ENCODE measurements at places on chromosomes 7 and 10.

DNA sequence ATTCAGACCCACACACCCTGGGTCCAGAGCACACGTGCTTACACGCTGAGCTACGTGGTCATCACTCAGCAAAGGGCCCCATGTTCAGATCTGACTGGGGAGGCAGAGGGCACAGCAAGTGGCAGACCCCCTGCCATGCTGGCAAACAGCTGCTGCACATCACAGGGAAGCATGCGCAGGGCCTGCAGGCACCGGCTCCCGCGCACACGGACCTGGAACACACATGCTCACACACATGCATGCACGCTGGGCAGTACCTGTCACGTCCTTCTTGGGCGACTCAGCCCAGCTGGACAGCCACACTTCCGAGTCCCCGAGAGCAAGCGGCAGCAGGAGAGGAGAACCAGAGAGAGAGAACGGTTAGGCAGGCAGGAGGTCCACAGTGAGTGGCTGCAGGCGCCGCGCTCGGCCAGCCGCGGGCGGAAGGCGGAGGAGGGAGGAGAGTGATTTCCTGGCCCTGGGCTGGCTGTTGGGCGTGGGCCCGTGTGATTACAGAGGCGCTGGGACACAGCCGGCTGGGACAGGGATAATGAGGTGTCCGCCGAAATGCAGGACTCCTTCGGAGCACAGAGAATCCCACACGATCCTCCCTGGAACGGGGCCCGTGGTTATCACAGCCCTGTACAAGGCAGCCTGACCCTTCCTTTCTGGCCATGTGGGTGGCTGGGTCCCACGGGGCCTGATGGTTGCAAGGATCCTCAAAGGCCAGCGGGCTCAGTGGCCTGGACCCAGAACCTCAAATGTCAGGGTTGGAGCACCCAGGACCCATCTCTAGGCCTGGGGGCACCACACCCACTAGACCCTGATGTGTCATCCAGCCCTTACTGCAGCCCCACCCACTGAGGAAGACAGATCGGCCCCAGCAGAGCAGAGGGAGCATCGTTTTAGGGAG is 175.1 kb downstream of the NEURL1 start:
- DNase-seq = no peak

DNA sequence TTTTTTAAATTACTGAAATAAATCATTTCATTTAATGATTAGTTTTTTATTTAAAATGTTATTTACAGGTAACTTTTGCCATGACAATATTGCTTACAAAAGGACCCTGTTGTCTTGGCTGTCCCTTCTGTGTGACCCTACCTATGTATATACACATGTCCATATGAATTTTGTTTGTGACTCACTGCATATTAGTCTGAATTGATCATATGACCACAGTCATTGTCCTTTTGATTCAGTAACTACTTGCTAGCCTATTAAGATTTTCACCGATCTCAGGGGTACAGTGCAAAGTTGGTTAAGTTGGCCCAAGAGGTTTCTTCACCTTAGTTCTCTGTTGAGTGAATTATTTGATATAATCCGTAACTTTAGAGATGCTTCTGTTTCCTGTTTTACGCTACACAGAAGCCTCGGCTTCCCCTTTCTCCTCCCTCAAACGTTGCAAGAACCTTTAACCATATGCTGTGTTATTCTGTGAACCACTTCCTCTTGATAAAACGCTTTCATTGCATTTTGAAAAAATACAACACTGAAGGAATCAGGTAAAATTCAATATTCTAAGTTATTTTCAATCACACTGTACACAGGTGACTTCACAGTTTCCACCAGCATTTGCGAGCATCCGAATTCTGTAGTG is 43.9 kb downstream of the APBB1IP start:
- DNase-seq = no peak

DNA sequence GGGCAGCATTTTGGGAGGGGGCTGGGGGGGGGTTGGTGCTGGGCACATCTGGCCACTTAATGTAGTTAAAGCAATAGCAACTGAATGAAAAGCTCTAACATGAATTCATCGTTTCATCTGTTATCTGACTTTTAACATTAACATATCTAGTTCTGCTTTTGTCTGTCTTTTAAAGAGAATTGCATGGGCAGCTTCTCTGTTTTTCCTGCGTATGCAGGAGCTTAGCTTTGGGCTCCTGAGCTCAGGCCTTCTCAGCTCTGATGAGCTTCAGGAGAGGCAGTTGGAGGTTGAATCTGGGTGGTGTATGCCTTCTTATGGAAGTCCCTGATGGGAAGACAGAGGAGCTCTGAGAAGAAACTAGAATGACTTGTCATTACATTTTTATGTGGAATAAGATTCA is 58.4 kb downstream of the DNAJB6 start:
- no peak for DNase-seq

GRCh38 chr7:141053626-141054025 is 20.2 kb upstream of the TMEM178B start:
- no peak for DNase-seq

DNA sequence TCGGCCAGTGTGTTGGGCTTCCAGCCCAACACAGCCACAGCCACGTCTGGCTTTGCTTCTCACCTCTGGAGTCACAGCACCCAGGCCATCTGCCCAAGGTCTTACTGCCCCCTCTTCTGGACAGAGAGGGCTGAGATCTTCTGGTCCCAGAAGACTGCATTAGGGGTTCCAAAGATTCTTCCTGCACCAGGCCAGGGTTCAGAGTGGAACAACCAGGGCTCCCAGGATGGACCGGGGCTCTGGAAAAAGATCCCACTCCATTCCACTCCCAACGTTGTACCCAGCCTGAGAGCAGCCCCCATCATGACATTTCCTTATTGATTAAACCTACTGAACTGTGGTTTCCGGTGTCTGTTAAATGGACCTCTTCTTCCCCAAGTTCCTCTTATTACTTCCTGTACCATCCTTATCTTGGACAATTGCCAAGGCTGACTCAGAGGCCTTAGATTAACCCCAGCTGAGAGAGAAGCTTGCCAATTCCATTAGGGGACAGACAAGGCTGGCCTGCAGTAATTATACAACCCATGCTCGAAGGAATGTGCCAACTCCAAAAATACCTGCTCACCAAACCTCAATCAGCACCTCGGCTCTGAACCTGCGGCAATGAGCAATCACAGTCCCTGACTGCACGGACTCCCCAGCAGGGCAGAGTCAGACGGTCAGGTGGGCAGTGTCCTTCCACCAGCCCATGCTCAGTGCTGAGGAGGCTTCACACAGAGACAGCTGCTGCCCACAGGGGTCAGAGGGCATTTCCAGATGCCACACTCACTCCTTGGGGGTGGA is 47.9 kb upstream of the NPFFR1 start:
- DNase-seq = no peak

- no peak for DNase-seq
Measured at GRCh38 chr7:2474224-2474623, 2.0 kb downstream of the GRIFIN start.

DNA sequence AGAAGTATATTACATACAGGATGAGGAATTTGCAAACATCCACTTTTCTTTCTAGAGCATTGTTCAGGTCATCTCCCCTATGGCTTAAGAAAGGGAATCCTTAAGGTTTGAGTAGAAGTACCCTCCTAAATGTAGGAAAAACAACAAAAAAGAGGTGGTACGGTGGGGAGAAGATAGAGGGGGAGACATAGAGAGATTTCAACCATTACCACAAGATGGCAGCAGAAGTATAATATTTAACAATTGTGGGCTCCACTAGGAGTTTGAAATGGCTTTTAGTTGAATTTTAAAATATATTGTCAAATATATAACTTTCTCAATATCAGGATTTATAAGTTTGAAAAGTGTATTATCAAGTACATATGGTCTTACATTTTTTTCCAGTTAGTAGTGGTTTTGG is 72.7 kb upstream of the PRKG1 start:
- DNase-seq = no peak

- no peak for DNase-seq
Measured at GRCh38 chr10:103637927-103638557, 144.5 kb downstream of the NEURL1 start.

DNA sequence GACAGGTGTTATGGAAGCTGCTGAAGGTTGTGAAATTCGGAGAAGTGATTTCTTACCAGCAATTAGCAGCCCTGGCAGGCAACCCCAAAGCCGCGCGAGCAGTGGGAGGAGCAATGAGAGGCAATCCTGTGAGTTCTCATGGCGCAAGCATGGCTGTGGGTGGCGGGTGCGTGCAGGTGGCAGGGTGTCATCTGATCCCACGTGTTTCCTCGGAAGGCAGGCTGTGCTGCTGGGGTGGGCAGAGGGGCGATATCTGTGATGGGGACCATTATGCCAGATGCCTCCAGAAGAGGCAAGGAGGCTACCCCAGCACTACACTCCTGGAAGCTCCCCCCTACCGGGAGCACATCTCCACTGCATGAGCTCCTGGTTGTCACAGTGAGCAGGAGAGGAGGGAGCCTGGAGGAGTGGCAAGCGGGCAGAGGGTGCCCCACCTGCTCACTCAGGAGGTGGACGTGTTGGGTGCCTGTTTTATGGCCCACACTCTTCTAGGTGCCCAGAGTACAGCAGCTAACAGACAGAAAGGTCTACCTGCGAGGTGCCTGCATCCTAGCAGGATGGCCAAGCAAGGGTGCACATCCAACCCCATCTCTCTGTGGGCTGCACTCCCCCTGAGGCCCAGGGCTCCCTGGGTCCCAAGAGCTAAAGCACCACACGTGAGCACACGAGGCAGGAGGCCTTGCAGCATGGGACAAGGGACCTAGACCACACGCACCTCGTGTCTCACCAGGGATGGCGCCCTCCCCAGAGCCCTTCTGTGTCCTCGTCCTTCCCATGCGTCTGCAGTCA is 204.7 kb downstream of the EBF3 start:
- no peak for DNase-seq

- no peak for DNase-seq
Measured at GRCh38 chr7:38825721-38826440, 83.1 kb downstream of the VPS41 start.

- DNase-seq = no peak
Measured at GRCh38 chr7:31948029-31948428, 122.2 kb downstream of the PDE1C start.

GRCh38 chr10:21512573-21513404 is 12.7 kb downstream of the SKIDA1 start:
- DNase-seq = no peak

DNA sequence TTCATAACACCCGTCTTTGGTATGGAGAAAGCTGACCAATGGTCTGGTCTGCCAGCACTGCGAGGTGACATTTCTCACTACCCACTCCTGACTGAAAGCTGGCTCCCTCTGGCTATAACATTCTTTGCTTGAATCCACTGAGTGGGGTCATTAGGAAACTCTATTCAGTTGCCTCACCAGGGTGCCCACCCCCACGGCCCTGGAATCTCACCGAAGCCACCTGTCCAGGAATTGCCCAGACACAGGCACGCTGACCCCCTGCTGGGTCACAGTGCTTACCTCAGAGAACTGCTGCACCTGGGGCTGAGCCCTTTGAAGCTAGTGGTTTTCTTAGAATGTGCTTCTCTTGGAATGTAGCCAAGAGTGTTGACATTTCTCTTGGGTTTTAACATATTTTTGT is 28.6 kb downstream of the HECW1 start:
- no peak for DNase-seq

DNA sequence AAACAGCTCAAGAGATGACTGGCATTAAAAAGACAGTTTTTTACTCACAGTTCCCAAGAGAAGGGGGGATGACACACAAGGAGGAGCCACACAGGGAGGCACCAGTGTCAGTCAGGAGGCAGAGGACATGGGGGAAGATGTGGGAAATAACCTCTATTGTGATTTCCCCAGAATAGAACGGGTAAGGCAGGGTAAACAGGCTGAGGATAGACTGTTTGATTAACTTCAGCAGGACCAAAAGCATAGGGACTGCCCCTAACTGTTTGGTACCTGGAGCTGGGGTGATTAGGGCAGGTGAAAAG is 60.7 kb downstream of the RAPGEF5 start:
- DNase-seq = no peak

- no peak for DNase-seq
Measured at GRCh38 chr7:8057566-8057965, 89.0 kb downstream of the GLCCI1 start.

DNA sequence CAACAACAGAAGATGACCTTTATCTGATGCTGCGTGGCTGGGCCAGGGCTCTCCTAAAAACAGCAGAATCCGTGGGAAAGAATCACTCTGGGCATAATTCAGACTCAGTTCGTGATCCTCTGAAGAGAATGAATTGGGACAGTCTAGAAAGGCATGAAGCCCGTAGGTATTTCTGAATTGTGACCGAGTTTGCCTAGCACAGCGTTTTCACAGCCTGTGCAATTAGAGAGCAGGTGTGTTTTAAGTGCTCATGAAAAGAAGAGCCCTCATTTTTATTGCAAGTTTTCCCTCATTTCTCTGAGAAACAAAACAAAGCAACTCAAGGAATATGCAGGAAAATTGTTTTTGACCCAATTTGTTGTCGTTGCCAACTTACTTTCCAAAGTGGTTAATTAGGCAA is 366.2 kb downstream of the WDR11 start:
- DNase-seq = no peak

- no peak for DNase-seq
Measured at GRCh38 chr7:42692621-42693020, 219.2 kb downstream of the C7orf25 start.

DNA sequence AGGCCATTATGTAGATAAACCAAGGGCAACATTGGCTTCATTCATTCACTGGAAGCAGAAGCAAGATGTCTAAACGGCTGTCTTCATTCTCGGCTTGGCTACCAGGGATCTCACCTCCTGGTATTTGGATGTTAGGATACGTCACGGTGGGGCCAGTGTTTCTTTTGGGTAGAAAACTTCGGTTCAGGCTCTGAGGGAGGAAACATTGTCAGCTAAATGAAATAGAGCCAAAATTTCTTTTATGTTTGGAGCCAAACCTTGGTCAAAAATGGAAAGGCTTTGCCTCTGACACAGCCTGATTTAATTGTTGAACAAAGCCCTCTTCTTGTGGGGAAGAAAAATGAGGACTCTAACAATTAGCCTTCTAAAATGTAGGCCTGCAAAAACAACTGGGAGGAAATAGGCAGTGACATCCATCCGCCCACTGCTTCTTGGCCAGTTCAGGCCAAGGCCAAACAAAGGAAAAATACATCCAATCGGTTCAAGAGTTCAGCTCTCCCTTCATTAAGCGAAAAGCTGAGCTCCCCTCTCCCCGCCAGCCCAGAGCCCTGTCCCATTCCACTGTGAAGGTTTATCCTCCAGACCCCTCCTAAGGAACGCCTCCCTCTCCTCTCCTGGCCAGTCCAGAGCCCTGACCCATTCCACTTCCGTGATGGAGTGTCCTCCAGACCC is 44.4 kb downstream of the PFKFB3 start:
- DNase-seq = no peak

GRCh38 chr10:15244635-15245197 is 76.2 kb upstream of the NMT2 start:
- no peak for DNase-seq

- no peak for DNase-seq
Measured at GRCh38 chr7:1274876-1275375, 42.3 kb downstream of the UNCX start.

DNA sequence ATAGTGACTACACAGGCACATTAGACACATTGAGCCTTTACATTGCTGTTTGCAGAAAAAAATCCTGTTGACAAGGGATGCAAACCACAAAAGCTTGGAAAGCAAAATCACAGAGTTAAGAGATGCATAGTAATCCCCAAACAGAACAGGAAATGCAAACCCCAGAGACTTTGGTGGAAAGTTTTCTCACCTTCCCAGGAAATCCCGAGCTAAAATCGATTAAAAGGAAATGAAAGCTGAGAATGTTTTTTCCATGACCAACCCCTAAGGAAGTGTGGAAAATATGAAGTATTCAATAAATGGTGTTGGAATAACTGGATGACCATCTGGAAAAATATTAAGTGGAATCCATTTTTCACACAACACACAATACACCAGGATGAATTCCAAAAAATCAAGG is 598.7 kb downstream of the GRID1 start:
- DNase-seq = no peak
